OCI-M1 (cell line): ENCODE measurements at places on chromosomes 11 and 22.
A peak's percentile ranks its signal among the peaks of the same experiment; 100 is the strongest.

GRCh38 chr11:112797092-112797491 lies 164.1 kb upstream of the NCAM1 start:
- no peak for DNase-seq

GRCh38 chr11:487571-488021 lies 19.4 kb downstream of the RNH1 start:
- no peak for DNase-seq

DNA sequence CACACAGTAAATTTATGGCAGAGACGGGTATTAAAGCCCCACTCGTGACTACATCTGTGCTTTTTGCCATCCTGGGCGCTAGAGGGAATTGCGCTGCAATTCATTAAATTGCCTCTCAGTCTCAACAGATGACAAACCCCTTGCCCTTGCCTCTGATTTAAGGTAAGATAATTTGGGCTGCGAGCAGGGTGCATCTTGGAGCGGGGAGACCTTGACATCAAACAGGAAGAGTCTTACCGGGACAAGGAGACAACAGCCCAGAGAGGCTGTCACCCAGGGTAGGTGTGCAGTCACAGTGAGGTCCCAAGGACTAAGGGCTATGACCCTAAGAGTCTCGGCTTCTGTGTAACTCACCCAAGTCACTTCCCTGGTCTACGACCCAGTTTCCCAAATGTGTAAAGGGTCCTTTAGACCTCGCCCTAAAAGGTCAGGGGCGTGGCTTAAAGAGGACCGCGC lies 449 bp upstream of the TOM1 start:
- DNase-seq = peak; percentile 83

GRCh38 chr11:73931039-73931645 lies 19.7 kb upstream of the DNAJB13 start:
- DNase-seq = peak; percentile 93

DNA sequence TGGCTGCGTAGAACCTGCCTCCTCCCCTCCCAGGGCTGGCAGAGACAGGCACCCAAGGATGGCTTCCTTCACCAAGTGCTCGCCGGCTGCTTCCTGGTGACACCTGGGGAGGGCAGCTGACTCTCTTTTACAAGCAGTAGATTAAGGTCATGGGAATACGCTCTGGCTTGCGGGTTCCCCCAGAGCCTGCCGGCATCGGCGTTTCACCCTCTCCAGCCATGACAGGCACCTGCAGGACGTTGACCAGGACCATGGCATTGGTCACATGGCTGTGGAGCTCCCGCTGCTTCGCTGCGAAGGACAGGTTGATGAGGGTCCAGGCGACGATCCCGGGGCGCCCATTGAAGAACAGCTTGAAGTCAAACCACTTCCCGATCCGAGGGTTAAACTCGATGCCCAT lies 9.5 kb downstream of the DHCR7 start:
- DNase-seq = no peak
